Jurkat, Clone E6-1 (cell line): ENCODE measurements at places on chromosomes 2 and 18.

DNA sequence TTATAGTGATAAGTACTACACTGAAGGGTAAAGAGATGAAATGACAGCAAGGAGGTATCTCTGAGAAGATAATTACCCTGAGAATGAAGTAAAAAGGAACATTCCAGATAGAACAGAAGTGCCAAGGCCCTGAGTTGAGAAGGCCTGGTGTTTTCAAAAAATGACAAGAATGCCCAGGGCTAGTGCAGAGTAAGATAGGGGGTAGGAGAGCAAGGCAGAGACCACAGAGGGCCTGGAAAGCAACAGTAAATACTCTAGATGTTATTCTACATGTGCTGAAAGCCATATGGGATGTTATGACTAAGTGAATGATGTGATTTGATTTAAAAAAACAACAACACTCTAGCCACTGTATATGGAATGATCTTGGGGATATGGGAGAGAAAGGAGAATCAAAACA lies 52.3 kb downstream of the BAZ2B start:
- DNase-seq, result no peak

DNA sequence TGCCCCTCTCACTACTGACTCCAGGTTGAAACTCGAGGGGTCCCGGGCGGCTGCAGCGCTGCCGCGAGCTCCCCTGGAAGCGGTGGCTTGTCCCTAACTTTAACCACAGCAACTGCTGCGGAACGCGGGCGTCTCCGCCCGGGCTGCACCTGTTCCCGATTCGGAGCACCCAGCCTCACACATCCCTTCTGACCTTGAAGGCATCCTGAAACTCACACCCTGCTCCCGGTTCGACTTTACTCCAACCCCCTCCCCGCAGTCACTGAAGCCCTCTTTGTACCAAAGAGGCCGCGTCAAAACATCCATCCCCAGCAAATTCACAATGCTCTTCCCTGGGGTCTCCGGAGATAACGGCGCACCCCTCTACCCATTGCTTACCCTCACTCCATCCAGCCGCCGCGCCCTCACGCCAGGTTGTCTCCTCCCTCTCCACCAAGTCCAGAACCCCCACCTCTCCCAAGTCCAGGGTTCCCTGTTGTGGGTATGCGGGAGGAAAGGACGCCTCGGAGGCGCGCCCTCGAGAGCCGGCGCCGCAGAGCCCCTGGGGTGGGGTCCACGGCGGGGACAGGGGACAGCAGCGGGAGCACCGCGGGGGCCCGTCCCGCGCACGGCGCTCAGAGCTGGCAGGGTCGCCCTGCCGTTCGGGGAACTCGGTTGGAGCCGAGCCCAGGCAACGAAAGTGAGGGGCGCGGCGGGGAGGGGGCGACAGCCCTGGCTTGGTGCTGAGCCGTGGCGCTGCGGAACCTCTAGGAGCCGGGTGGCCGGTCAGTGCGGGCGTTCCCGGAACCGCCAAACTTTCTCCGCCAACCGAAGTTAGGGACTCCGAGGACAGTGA lies 934 bp downstream of the MYO5B start:
- no peak for DNase-seq

GRCh38 chr2:12116228-12116750 lies 369.9 kb downstream of the LPIN1 start:
- no peak for DNase-seq

DNA sequence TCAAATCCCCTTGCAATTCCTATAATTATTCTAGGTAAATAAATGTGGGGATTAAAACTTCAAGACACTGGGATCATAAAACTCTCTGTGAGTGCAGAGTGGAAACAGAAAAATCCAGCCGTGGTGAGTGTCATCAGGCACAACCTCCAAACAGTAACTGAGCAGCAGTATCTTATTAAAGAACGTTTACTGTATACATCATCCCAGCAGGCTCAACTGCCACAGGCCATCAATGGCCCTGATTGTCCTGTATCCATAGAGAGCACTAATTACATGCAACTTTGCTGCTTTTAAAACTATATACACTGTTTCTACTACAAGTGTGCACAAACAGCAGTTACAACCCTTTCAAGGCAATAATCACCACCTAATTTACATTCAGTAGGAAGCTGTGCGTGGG lies 23.9 kb downstream of the GAREM1 start:
- no peak for DNase-seq

DNA sequence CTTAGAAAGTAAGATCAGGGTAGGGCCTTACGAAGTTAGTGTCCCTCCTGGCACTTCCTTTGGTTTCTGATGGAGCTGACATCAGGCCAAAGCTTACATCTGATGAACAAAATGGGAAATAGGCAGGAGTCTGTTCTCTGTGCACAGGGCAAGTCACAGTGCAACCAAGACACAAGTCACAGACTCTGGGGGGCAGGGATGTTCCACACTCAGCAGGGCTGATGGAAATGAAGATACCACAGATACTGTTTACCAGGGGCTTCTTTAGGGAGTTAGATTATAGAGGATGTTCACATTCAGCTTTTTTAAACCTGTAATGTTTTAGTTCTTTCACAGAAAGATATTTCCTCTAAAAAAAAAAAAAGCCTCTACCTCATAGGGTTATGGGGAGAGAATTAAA lies 106.2 kb upstream of the EPC2 start:
- DNase-seq, result no peak

DNA sequence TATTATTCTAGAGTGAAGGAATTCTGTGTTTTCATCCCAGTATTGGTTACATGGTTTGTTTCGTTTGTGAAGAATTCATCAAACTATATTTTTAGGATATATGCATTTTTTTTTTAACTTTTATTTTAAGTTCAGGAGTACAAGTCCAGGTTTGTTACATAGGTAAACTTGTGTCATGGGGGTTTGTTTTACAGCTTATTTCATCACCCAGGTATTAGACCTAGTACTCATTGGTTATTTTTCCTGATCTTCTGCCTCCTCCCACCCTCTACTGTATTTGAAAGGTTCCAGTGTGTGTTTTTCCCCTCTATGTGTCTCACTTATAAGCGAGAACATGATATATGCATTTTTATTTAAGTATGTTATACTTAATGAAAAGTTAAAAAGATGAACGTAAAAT lies 47.6 kb downstream of the SCN9A start:
- DNase-seq, result no peak

DNA sequence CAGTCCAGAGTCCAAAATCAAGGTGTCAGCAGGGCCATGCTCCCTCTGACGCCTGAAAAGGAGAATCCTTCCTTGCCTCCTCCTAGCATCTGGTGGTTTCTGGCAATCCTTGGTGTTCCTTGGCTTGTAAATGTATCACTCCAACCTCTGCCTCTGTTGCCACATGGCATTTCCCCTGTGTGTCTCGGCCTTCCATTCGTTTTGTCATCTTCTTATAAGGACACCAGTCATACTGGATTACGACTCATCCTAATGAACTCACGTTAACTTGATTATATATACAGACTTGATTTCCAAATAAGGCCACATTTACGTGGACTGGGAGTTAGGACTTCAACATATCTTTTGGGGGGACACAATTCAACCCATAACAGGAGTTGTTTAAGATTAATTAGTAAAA lies 15.8 kb downstream of the PMAIP1 start:
- no peak for DNase-seq

GRCh38 chr18:10997885-10998284 lies 151.5 kb downstream of the PIEZO2 start:
- no peak for DNase-seq

- DNase-seq, result no peak
These were observed 24.0 kb upstream of the ALPI start for GRCh38 chr2:232431705-232432590.
